Osteoblast (primary cell): ENCODE measurements at places on chromosomes 2 and 18. TPM values are rescaled to one million over a fixed set of nuclear protein-coding genes. Genes with fewer than 3 reads are reported as not detected.

DNA sequence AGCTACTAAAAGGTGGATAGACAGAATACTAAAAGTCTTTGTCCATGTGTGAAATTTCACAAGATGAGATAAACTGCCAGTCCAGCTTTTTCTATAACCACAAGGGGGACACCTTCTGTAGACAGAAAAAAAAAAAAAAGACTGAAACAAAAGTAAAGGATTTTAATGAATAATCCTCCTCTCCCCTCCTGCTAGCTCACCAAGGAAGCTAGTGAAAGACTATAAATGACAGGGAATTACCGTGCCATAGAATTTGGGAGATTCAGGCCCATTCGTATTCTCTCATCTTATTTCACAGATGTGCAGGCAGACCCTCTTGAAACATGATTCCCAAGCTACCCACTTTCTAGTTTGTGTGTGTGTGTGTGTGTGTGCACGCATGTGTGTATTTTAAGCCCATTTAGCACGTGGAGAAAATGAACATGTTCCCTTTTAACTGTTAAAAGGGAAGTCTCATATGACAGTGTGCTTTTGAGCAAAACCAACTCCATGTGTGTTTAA lies 36.3 kb upstream of the SLC8A1 start:
- DNase-seq: peak; percentile 62

- DNase-seq: no peak
Observed at GRCh38 chr2:121873864-121874263, 118.4 kb downstream of the TSN start.

GRCh38 chr2:176614049-176614448 lies 344.8 kb downstream of the MTX2 start:
- DNase-seq: no peak

The GPR39 gene
- total RNA-seq: 3.6 and 4.4 TPM in 2 replicates

The CAPN14 gene
- under 0.01 TPM in 2 replicates for total RNA-seq

- no peak for DNase-seq
Observed at GRCh38 chr18:7568426-7568825, 1.3 kb downstream of the PTPRM start.

The MAP2 gene
- total RNA-seq: 2.1 and 2.2 TPM in 2 replicates

- no peak for DNase-seq
Observed at GRCh38 chr2:942775-943460, 7.7 kb upstream of the SNTG2 start.

GRCh38 chr2:33632831-33633230 lies 33.7 kb upstream of the FAM98A start:
- no peak for DNase-seq

GRCh38 chr2:140392824-140393223 lies 1612.6 kb upstream of the NXPH2 start:
- no peak for DNase-seq

The DRC1 gene
- total RNA-seq: under 0.01 and 0.36 TPM in 2 replicates

DNA sequence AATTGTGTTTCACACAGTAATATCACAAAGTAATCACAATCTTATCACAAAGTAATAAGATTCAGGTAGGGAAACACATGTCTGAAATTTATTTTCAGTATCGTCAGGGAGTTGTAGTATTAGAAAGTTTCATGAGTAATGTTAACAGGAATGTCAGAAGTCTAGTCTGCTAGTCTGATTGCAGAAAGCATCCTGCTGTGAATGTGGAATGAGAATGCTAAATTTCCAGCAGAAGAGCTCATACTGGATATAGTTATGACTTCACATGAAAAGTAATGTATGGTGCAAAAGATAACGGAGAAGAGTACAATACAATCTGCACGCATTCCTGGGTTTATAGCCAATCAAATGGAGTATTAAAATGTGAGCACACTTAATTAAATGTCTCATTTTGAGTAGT lies 494.7 kb upstream of the SETBP1 start:
- DNase-seq: no peak

The NT5DC4 gene
- total RNA-seq: not detected in 2 replicates

GRCh38 chr2:129717560-129718130 lies 261.8 kb upstream of the RAB6C start:
- DNase-seq: no peak

GRCh38 chr2:232008907-232009638 lies 47.6 kb downstream of the DIS3L2 start:
- DNase-seq: no peak

DNA sequence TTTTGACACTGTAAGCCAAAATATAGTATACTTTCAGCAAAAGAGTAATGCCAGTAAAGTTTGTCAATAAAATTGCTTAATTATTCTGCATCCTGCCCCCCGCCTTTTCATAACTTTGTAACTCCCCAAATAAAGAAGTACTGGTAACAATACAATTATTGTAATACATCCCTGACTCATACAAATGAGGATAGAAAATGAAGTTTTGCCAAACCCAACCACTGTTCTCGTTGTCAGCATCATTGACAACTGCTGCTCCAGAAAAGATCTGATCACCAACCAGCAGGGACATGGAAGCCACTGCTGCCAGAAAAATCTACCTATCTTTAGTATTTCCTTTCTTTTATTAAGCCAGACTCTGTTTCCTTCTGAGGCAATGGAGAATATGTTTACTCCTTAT lies 27.1 kb downstream of the SCN3A start:
- DNase-seq: no peak

DNA sequence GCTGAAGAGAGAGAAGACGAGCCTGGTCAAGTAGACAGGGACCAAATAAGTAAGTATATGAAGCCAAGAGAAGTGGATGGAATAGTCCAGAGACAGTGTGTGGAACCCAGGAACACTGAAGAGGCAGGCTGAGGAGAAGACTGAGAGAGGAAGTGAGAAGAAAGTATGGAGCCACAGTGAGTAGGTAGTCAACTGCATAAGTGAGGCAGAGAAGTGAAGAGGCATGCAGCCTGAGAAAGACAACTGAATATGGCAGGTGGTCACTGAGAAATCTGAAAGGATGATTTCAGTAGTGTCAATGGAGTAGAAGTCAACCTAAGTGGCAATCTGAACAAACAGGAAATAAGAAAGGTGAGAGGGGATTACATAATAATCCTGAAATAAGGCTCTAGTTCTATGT lies 55.4 kb downstream of the CWC22 start:
- no peak for DNase-seq
